Osteoblast (primary cell): ENCODE measurements at places on chromosomes 1 and 21. TPM values are rescaled to one million over a fixed set of nuclear protein-coding genes. Genes with fewer than 3 reads are reported as not detected.

DNA sequence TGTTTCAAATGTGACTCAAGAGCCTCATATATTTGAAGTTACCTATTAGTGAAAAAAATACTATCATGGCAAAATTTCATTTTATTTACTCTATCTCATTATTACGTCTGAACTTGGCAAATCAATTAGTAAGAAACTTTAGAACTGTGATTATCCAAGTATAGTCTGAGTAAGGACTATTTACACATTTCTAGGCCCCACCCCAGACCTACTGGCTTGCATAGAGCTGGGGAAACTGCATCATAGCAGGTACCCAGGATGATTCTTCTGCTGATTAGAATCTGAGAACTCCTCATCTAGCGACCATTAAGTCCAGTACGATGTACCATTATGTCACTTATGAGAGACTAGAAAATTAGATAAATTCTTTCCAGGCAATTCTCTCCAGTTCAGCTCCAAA is 20.1 kb downstream of the MCOLN3 start:
- DNase-seq = no peak

GRCh38 chr1:224609333-224609732 is 6.8 kb upstream of the CNIH3 start:
- peak; percentile 71 for DNase-seq

Gene REN
- not detected in 2 replicates for total RNA-seq

GRCh38 chr1:236654511-236654910 is 31.8 kb upstream of the ACTN2 start:
- no peak for DNase-seq

Gene PTPN7
- not detected in 2 replicates for total RNA-seq

Gene IL20
- not detected in 2 replicates for total RNA-seq

DNA sequence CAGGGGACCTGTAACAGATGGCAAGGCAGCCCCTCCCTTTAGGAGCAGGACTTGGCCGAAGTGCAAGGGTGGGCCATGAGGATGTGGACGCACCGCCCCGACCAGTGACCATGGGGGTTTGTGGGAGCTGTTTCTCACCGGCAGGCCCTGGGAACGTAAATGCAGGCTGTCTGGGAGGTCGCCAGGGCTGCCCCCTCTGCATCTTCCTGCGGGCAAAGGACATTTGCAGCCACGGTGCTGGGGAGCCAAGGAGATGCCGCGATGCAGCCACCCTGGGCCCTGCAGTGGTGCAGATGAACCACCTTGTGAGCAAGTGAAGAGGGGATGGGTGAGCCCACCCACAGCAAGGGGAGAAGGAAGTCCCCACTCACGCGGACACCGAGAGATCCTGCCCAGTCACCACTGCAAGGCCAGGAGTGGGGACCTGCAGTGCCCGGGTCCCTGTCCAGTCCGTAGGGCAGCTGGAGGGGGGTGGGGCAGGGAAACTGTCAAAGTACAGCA is 121.1 kb downstream of the SIK1 start:
- DNase-seq = no peak

- DNase-seq = no peak
Observed at GRCh38 chr1:57289781-57290180, 134.1 kb downstream of the DAB1 start.

- DNase-seq = no peak
Observed at GRCh38 chr1:41399145-41399795, 38.0 kb downstream of the FOXO6 start.

Gene SDC3
- total RNA-seq = 38.0 and 39.8 TPM in 2 replicates

- no peak for DNase-seq
Observed at GRCh38 chr1:44821240-44821715, 13.0 kb downstream of the BTBD19 start.

Gene GJA5
- total RNA-seq = 0.29 TPM in 1 of 2 replicates, not detected in the other

Gene PAQR6
- 0.36 and 0.59 TPM in 2 replicates for total RNA-seq

Gene TRNP1
- 6.5 TPM in 2 replicates for total RNA-seq

Gene USP48
- total RNA-seq = 50.1 and 52.5 TPM in 2 replicates

DNA sequence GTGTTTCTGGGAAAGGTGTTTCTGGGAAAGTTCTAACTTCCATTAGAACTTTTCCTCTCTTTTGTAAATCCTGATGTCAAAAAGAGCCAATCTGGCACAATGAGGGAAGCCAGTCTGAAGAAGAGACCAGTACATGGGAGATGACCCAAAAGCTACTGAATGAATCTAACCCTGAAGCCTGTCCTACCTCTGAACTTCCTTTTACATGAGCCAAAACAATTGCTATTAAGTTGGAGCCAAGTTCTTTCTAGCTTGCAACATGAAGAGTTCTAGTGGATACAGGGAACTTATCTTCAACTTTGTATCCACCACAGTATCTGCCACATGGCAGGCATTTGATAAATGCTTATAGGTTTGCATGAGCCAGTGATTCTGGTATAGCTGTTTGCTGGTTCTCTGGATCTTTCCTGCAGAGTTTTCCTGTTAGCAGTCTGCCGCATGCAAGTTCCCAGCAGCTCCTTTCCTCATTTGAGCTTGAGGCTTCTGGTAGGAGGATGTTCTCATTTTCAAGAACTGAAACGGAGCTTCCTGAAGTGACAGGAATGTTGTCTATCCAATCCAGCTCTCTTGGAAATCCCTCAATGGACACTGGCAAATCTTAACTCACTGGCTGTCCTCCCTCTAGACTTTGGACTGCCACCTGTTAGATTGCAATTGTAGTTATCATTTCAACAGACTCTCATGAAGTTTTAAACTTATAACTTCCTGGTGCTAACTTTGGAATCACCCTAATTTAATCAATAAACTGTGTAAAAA is 73.1 kb upstream of the LPGAT1 start:
- DNase-seq = no peak

DNA sequence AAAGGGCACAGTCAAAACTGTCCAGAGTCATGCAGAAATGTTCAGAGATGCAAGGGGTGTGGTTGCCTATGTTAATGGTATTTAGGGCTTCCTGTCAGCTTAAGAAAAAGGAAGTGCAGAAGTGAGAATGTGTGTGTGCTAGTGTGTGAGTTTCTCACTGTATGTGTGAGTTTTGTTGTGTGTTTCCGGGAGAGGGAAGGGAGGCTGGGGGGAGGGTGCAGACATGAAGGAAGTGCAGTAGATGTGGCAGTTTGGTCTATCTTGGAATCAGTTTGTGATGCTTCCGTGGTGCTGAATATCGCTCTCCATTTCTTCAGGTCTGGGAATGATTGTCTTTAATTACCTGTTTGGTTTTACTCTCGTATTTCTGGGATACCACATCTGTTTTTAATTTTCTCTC is 16.5 kb upstream of the ATP6V1G3 start:
- DNase-seq = peak; percentile 1

Gene RXFP4
- total RNA-seq = not detected in 2 replicates

Gene RGS5
- total RNA-seq = 1.8 and 2.1 TPM in 2 replicates

DNA sequence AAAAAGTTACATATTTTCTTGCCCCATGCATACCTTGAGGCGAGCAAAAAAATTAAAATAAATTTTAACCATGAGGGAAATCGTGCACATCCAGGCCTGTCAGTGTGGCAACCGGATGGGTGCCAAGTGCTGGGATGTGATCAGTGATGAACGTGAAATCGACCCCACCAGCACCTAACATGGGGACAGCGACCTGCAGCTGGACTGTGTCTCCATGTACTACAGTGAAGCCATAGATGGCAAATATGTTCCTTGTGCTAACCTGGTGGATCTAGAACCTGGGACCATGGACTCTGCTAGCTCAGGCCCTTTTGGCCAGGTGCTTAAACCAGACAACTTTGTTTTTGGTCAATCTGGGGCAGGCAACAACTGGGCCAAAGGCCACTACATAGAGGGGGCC is 67.4 kb upstream of the PODN start:
- no peak for DNase-seq
